ENCODE measurements at places on chromosomes 5 and 9.

DNA sequence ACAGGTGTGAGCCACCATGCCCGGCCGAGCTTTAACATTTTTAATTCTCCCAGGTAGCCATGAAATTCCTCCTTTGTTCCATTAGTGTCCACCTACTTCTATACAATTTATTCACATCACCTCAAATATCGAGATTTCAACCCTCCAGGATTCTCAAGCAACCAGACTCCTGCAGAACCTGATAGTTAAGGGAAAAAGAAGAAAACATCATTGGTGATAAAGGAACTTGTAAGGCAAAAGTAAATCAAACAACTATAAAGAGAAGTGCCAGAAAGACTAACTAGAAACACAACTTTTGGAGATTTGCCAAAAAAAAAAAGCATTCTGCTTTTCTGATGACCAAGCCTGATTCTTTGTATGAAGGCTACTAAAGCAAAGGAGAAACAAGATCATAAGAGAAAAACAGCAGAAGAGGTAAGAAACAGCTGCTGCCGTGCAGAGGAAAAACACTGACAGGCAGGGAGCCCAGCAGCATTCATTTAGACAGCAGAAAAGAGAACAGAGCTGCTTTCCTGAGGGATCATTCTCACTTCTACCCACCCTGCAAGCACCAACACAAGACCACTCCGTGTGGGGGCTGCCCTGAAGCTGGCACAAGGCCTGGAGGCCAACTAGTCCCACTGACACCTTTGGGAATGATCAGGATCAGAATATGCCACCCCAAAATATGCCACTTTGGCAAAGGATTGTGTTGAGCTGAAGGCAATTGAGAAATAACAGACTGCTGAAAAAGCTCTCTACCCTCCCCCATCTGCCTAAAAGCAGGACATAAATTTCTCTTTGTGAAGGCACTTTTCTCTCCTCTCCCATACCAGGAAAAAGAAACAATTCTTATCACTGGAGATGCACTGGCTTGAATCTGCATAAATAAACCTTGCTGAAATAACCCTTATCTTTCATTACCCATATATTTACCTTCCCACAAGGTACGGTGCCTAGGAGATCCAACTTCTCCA is 75.1 kb downstream of the ALDH7A1 start:
- no peak for DNase-seq

GRCh38 chr5:126351153-126351552 is 72.1 kb upstream of the GRAMD2B start:
- no peak for DNase-seq

DNA sequence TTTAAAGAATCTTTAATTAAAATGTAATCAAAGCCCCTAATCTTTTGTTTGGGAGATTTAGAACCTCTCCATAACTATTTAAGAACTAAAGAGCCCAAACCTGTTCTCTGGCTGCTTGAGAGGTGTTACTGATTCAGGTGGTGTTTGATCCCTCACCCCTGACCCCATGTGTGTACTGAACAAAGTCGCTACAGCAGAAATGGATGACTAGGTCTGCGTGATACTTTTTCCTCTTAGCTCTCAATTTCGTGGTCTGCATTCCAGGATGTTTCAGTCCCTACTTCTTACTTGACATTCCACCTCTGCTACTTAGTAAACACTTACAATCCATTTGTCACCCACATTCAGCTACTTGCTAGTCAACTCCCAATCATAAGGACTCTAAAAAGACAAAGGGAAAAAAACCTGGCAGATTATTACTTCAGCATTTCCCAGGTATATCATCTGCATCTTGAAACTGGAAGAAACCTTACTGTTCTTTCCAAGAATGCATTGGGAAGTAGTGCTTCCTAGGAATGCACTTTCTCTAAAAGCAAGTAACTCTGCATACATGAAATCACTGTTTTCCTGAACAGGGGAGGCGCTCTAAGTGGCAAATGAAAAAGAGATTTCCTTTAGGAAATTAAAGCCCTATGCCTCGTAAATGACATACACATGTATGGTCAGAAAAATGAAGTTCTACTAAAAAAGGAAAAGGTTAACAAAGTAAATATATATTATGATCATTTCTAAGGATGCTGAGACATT is 1091.6 kb downstream of the PTPRD start:
- no peak for DNase-seq

DNA sequence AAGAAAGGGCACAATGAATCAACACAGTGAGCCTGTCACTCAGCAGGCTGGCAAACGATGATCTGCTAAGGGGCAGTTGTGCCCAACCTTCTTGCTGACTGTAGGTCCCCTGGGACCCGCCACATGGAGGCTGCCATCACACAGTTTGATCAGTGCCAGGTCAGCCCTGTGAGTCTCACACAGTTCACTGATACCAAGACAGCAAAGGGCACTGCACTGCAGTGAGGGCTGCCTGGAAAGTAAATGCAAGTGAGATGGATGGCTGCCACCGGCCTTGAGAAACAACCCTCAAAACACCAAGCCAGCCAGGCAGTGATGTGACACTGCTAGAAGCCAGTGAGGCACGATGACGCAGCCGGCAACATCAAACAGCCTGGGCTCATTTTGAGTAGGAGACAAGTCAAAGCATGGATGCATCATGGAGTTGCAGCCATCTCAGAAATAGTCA is 30.3 kb downstream of the FOXD1 start:
- no peak for DNase-seq

GRCh38 chr5:176596689-176597416 is 13.1 kb downstream of the GPRIN1 start:
- no peak for DNase-seq

All from lower leg skin (tissue), 4 donors.